SHP77 (cell line): ENCODE measurements at places on chromosomes 11 and 22.

DNA sequence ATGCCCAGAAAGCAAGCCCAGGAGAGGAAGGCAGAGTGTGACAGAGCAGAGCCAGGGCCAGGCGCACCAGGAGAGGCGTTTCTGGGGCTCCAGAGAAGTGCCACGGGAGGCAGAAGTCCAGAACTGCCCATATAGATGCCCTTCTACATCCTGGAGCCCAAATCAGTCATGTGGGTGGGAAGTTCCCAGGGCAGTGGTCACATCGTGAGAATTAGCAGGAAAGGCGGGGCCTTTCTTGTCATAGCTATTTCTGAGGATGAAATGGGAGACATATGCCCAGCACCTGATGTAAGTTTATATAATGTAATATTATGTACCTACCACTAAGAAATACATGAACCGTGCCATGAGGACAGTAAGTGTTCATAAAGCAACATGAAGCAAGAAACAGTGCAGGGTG is 13.1 kb downstream of the ZDHHC24 start:
- no peak for DNase-seq

GRCh38 chr11:78532991-78533390 is 41.7 kb downstream of the NARS2 start:
- DNase-seq, result no peak

DNA sequence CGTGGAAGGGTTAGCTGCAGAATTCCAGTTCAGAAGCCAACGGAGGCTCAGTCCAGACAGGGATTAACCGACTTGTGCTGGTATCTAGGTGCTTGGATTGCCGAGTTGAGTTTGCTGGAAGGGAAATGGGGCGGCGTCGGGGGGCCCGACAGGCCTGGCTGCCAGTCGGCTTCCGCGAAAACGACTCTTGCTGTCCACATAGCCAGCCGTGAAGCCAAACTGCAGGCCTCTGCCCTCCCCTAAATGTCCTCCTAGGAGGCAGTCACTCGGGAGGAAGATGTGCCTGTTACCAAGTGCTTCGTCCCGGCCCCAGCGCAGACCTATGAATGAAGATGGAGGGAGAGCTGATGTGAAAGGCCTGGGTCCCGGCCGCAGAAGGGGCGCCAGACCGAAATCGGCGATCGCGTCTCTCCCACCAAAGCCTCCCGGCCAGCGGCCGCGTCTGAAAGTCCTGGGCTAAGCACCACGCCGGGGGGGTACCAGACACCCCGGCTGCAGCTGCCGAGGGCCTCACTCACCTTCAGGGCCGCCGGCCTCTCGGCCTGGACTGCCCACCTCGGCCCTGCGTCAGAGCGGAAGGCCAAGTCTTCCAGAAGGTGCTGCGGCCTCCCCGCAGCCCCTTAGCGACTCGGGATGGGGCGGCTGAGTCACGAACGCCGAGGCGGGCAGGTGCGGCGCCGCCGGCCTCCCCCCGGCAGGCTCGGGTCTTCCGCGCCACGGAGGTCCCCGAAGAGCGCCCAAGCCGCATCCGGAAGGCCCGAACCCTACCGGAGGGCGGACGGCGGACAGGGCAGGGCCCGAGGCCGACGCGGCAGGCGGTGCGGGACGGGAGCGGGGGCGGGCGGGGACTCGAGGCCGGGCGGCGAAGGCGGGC is 7.5 kb downstream of the DPAGT1 start:
- DNase-seq, result no peak

DNA sequence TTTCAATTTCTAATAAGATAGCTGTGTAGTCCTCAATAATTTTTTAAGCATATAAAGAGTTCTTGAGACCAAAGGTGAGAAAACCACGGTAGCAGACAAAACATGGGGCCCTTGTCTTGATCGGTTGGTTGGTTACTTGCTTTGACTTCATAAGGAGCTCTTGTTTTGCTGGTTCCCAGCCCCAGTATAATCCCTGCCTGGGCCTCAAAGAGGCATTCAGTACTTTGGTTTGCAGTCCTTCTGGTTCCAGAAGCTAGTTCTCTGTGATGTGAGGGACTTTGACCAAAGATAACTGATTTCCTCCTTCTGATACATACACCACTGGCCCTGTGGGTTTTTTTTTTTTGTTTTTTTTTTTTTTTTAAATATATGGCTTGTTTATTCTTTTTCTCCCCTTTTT is 17.1 kb downstream of the MARK2 start:
- no peak for DNase-seq

- DNase-seq, result no peak
Measured at GRCh38 chr11:126627421-126627820, 271.9 kb downstream of the ST3GAL4 start.

GRCh38 chr11:77214557-77214956 is 86.5 kb downstream of the MYO7A start:
- DNase-seq, result no peak

DNA sequence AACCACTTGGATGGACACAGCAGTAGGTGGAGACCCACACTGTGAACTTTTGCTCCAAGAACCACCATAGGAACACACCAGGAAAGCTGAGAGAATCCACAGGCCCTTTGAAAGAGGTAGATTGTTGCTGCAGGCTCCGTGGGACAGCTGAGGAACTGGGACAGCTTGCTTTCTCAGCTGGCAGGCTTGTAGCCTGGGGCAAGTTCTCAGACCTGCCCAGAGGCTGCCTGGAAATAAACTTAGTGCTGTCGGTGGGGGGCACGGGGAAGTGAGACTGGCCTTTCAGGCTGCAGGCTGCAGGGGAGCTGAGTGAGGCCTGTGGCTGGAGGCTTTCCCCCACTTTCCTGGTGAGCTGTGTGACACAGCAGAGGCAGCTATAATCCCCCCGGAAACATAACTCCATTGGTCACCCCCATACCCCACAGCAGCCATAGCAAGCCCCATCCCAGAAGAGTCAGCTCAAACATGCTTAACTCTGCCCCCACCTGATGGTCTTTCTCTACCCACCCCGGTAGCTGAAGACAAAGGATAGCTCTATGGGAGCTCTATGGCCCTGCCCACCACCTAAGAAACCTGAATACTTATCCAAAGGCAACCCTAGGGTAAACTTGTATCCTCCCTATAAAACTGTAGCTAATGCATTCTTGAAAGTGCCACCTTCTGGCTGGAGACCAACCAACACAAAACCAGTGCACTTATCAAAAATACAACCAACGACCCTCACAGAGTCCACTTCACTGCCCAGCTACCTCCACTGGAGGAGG is 21.4 kb upstream of the ACRV1 start:
- no peak for DNase-seq

- DNase-seq, result no peak
Measured at GRCh38 chr11:34501949-34502348, 11.6 kb downstream of the ELF5 start.

DNA sequence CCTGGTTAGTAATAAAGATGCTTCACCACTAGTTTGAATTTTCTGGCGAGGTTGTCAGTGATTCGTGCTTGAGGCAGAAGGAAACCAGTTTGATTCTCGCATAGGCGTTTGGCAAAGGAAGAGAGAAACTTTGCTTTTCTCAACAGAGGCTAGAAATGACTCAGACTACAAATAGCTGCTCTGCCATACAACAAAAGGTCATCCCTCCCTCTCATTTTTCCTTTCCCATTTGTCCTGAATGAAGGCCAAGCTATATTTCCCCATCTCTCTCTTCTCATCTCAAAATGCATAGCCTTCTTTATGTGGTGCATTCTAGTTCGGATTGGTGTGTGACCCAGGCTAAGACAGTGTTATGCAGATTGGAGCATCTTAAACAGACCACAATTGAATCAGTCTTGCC is 741.4 kb downstream of the NTM start:
- no peak for DNase-seq

DNA sequence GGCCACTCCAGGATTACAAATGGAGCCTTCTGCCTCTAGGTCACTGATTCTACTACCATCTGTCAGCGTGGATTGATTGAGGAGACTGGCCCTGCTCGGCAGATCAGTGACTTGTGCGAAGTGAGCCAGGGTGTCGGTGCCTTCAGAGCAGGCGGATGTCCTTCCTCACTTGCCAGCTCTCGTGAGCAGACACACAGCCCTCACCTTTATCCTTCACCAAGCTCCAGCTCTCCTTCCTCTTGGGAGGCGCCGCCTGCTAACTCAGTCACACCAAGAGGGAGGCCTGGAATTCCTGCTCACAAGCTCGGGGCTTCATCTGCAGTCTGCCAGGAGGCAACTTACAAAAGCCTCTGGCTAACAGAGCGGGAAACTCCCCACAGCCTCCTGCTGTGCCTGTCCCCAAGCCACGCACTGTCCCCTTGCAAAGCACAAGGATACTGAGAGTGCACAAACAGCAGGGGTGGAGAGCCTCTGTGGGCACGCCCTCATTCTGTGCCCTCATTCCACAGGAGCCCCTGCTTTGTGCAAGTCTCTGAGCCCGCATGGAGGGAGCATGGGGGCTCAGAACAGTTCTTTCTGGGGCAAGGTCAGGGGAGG is 3.5 kb upstream of the TCF20 start:
- no peak for DNase-seq

GRCh38 chr11:32884770-32885384 is 7.7 kb upstream of the QSER1 start:
- no peak for DNase-seq

- no peak for DNase-seq
Measured at GRCh38 chr11:2577031-2577990, 122.5 kb downstream of the KCNQ1OT1 start.

- DNase-seq, result no peak
Measured at GRCh38 chr11:35290876-35291275, 128.5 kb downstream of the SLC1A2 start.

DNA sequence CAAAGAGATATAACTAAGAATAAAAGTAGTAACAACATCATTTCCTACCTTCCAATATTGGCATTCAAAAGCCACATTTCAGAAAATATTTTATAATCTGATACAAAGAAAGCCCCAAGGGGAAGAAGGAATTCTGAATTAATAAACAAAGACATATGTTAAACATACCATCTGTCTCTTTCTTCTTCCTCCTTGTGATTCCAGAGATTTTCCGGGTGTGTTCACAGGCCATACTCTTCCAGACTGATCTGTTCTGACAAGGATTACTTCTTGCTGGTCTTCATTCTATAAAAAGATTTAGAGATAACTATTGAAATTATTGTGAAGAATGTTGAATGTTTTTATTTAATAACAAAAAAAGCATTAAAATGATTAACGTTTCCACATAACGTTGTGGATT is 65.0 kb downstream of the CWF19L2 start:
- no peak for DNase-seq

- DNase-seq, result no peak
Measured at GRCh38 chr22:17114173-17114897, 6.8 kb downstream of the TMEM121B start.

DNA sequence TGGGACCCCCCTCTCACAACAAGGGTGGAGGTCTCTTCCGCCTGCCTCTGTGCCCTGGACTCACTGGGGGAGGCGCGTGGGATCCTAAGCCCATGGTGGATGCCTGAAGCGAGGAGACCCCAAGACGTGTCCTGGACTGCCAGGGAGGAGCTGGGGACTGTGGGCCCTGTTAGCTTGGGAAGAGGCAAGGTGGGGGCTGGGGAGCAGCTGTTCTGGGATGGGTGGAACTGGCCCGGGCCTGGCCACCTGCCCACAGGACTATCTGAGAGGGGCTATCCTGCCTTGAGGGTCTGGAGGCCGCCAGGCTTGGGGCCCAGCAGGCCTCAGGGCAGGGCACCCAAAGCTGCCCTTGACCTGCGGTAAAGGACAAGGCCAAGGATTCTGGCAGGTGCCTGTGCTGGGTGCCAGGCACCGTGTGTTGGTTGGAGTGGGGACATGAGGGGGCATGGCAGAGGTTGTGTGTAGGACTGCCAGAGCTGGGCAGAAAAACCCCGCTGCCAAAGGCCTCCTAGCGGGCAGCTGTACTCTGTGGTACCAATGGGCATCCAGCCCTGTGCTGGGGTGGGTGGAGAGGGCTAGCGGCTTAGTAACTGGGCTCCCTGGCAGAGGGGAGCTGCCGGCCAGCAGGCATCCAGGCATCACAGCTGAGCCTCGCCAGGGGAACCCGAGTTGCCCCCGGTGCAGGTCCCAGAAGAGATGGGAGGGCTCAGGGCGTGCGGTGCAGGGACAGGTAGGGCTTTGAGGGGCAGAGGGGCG is 670 bp downstream of the LSP1 start:
- DNase-seq, result no peak

GRCh38 chr11:44596525-44597276 is 31.2 kb downstream of the CD82 start:
- DNase-seq, result no peak

- DNase-seq, result no peak
Measured at GRCh38 chr11:69620683-69621290, 20.2 kb upstream of the CCND1 start.

GRCh38 chr22:20940186-20940651 is 23.0 kb downstream of the CRKL start:
- no peak for DNase-seq

GRCh38 chr11:57203882-57204480 is 22.2 kb downstream of the LRRC55 start:
- DNase-seq, result no peak

DNA sequence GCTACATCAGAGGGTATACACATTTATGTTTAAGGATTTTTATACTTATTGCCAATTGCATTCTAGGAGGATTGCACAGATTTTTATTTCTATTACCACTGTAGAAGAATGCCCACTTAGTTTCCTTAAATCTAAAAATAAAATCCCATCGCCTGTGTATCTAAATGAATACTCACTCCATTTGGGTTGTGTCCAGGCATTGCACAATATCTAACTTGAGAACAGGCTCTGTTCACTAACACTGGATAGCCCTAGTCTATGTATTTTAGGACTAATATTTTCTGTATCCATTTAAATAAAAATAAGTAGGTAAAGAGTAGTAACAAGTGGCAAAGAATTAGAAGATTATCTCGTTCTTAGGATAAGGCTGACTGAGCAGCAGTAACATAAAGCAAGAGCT is 4.1 kb downstream of the C11orf52 start:
- DNase-seq, result no peak

GRCh38 chr11:44247508-44247907 is 62.4 kb downstream of the ALX4 start:
- DNase-seq, result no peak

DNA sequence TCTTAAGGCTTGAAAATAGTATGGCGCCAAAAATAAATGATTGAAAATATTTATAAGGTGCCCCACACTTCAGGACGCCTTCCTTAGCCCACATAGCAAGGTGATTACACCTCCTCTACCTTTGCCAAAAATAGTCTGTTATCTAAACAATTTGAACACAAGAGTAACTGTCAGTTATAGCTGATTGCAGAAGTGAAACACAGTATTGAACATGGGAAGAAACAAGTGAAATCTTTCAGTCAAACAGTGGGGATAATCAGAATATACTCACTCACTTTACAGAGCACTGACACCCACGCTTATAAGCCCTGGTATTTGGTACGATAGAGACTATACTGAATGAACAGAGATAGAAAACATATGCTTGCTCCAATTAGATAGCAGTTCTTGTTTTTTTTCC is 203.1 kb downstream of the RAB38 start:
- DNase-seq, result no peak

DNA sequence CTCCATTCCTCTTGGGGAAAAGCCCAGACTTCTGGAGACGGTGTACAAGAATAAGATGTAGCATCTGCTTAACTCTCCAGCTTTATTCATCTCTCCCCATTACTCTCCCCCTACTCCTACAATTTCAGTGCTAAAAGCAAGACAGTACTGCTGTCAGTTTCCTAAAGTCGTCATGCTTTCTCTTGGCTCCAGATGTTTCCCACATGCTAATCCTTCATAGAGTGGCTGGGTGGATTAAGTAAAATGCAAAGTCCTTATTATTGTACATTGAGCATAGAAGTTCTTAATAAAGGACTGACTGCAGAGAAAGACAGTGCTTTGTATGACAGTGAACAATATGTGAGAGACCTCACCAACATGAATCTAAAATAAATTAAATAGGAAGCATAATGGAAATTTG is 142.2 kb upstream of the UBASH3B start:
- no peak for DNase-seq

GRCh38 chr11:31045335-31045734 is 324.2 kb downstream of the DCDC1 start:
- DNase-seq, result no peak

- no peak for DNase-seq
Measured at GRCh38 chr11:82845356-82846353, 54.6 kb downstream of the PRCP start.
